IPS DF 6.9 (cell line): ENCODE measurements at places on chromosomes 7 and 10.

- DNase-seq, result no peak
Observed at GRCh38 chr7:36075561-36075960, 77.5 kb upstream of the EEPD1 start.

- DNase-seq, result no peak
Observed at GRCh38 chr7:105454921-105455320, 66.2 kb upstream of the SRPK2 start.

DNA sequence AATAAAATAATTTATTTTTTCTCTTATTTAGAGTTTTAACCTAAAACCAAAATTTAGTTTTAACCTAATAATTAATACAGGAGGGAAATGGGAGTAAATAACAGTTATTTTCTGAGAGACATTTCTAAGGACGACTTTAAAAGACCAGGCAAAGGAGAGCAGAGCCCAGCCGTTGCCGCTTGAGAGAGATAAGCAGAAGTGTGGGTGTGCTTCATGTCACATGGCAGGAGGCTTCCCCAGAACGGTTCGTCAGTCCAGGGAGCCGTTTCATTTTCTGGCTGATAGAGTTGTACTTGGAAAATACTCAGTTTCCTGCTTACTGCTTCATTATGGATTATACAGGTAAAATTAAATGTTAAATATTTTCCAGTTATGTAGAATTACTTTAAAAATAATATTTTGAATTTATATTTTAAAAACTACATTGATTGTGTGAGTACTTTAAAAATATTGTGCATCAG is 61.4 kb downstream of the ST7 start:
- DNase-seq, result no peak

- no peak for DNase-seq
Observed at GRCh38 chr10:63491588-63492316, 26.0 kb upstream of the JMJD1C start.

- peak; percentile 64 for DNase-seq
Observed at GRCh38 chr10:123043409-123043925, 34.7 kb downstream of the ACADSB start.

GRCh38 chr7:121447911-121448300 is 51.8 kb upstream of the FAM3C start:
- DNase-seq, result no peak

GRCh38 chr10:73246646-73247508 is at the start of gene DNAJC9:
Gene DNAJC9, minus strand, starts transcription at chr10:73247255. Its CDS starts 66 bp downstream, at chr10:73247189.
- DNase-seq, result peak; percentile 84

DNA sequence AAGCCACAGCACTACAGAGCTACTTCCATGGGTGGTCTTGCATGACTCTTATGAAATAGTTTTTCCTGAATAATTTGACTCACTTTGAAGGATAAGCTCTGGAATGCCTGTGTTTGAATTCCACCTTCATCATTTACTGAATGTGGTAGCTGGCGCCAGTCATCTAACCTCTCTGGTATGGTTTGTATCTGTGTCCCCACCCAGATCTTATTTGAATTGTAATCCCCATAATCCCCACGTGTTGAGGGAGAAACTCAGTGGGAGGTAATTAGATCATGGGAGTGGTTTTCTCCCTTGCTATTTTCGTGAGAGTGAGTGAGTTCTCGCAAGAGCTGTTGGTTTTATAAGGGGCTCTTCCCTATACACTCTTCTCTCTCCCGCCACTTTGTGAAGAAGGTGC is 11.2 kb upstream of the SLC13A1 start:
- DNase-seq, result no peak

- DNase-seq, result no peak
Observed at GRCh38 chr10:20670579-20670978, 226.5 kb downstream of the NEBL start.

DNA sequence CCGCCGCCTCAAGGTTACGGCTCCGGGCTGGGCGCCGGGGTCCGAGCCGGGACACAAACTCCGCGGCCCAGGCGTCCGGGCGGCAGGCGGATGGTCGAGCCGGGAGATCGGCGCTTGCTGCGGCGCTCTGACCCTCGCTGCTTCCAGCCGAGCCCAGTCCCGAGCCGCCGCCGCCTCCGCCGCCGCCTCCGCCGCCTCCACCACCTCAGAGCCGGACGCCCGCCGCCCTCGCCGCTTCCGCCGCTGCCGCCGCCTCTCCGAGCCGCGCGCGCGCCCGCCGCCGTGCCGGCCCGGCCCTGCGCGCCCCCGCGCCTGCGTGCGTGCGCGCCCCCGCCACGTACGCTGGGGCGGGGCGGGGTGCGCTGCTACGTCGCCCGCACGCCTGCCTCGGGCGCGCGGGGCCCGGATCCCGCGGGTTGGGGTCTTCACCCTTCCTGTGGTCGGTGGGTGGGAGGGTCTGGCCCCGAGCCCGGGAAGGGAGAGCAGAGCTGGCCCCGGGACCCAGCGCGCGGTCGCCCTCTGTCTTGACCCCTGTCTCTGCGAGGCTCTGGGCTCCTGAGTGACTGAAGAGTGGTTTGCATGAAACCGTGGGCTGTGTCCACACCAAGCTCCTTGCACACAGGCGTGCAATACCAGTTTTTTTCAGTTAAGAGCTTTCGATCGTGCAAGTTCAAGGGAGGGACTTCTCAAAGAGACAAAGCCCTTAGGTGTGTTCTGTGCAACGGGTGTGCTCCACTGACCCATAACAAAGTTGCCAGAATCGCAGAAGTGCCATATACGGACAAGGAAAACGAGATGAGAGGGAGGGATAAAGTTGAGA is at the start of gene SMURF1:
Gene SMURF1, minus strand, starts transcription at position 256 of the 820 bp plus-strand sequence. CDS start 328 bp downstream, outside the sequence.
- no peak for DNase-seq

- DNase-seq, result no peak
Observed at GRCh38 chr7:45967591-45968157, 46.6 kb upstream of the IGFBP3 start.

DNA sequence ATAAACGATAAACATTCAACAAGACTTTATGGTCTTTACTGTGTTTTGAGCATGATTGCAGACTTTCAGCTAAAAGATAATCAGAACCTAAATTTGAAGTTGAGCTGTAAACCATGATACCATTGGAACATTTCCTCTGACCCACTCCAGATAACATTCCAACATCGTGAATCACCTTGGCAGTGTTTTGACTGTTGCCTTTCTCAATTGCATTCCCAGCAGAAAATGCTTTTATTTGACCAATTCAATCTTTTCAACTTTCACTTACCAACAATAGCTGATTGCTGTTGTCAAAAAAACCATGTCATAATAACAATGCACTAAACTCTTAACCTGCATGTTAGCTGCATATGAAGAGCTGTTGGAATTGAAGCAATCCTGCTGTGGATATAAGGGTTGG is 165.5 kb downstream of the MDFIC start:
- DNase-seq, result no peak

DNA sequence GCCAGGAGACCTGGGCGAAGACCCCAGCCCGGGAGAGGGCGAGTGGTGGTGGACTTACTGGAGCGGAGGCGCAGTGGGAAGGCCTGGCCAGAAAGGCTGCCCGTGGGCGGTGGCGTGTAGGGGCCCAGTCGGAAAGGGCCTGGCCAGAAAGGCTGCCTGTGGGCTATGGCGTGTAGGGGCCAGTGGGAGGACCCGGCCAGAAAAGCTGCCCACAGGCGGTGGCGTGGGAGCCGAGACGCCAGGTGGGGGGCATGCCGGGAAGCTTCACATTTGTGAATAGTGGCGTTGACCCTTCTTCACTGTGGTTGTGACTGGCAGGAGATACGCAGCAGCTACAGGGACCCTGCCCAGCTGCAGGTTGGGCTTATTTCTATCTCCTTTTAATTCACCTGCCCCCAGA is 72.9 kb downstream of the DYNC2I1 start:
- no peak for DNase-seq

DNA sequence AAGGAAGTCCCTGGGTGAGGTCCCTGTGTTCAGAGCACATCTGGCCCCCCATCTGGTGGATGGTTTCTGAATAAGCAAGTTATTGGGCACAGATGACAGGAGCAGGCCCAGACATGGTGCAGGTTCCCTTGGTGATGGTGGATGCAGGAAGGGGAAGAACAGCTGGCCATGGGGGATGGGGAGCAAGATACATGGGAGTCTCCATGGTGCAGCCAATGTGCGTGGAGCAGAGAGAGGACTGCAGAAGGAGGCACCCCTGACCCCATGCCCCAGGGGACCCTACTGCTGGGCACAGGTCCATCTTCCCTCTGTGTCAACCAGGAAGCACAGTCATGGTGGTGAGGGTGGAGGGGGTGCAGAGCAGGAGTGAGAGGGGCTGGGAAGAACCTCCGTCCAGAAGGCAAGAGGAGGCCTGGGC is 43.8 kb upstream of the RABGEF1 start:
- DNase-seq, result no peak

- no peak for DNase-seq
Observed at GRCh38 chr7:158471716-158472115, 115.9 kb downstream of the PTPRN2 start.

DNA sequence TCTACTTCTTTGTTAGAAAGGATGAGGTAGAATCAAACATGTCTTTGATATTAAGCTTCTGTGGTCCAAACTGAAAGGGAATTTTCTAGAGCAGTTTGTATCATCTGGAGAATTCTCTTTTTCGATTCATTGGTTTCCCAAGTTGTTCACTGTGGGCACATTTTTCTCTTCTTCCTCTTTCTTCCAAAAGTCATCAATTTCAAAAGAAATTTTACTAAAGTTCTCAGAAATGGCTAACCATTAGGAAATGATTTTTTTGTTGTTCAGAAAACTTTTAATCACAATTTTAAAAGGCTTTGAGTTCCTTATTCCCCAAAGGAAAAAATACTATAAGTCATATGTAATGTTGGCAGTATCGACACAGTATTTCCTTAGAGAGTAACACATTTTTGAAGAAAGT is 28.3 kb upstream of the CCDC6 start:
- DNase-seq, result no peak

- DNase-seq, result no peak
Observed at GRCh38 chr7:139254728-139255127, 23.7 kb downstream of the UBN2 start.

DNA sequence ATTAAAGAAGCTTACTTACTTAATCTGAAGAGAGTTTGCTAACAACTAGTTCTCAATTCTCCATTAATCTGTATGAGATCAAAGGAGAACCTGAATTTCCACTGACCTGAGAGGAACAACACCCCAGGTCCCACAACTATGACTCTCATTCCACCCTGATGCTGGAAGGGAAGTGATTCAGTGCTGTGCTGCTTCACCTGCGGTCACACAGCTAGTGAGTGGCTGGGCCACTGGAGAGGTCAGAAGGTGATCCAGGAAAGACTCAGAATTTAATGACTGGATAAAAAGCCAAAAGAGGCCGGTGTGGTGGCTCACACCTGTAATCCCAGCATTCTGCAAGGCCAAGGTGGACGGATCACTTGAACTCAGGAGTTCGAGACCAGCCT is 23.6 kb downstream of the SORBS1 start:
- no peak for DNase-seq

DNA sequence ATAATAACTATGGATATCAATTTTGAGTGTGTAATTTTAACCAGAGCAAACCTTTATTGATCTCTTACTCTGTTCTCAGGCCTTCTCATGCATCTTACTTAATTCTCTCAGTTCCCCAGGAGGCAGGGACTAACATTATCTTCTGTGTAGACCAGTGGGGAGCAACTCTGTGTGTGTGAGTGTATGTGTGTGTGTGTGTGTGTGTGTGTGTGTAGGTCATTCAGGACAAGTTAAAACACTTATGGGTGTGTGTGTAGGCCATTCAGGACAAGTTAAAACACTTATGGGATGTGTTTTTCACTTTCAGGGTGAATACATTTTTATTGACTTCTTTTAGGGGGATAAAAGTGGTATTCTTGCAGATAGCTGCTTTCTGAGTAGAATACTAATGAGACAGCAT is 145.0 kb downstream of the ADAM12 start:
- no peak for DNase-seq

- DNase-seq, result no peak
Observed at GRCh38 chr10:123150986-123151736, 3.0 kb upstream of the BUB3 start.

DNA sequence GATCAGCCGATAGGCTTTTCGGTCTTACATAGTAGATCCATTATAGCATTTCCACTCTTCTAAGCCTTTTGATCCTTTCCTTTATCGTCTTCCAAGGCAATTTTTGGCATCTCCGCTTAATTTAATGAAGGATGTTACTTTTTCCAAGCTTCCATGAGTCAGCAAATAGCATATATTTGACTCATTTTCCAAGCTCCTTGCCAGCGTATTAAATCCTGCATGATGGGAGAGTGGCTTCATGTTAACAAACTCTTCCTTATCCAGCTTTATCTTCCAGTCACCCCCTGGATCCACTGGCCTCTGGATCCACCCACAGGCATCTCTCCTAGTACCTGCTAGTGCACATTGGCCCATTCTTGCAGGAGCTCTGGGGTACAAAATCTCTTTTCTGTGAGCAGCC is 13.0 kb downstream of the OR9A2 start:
- DNase-seq, result no peak

DNA sequence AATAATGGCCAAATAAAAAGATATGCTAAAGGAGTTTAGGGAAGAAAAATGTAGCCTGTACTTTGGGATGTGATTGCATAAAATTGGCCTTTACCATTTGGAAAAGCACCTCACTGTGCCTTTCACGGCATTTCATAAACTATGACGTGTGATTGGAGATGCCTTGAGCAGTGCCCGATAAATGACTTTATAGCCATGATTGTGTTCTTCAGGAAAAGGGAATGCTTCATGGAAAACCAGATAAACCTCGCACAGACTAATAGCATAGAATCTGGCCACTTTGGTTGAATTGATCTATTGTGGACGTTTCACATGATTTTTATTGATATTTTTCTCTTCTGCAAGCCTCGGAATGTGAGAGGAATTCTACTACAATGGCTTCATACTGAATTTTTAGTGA is 502.0 kb upstream of the MKI67 start:
- DNase-seq, result no peak

DNA sequence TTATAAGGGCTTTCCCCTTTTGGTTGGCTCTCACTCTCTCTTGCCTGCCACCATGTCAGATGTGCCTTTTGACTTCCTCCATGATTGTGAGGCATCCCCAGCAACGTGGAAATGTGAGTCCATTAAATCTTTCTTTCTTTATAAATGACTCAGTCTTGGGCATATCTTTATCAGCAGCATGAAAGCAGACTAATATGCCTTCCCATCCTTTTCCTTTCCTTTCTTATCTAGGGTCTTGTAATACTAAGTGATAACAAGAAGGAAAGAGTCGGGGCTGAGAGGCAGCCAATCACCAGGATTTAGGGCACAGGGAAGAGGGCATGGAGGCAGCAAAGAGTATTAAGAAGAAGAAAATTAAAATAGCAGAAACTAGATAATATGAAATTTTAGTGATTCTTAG is 62.0 kb upstream of the JCAD start:
- no peak for DNase-seq

GRCh38 chr10:6667679-6668270 is 87.7 kb upstream of the PRKCQ start:
- DNase-seq, result no peak

GRCh38 chr7:77205706-77206105 is 6.1 kb upstream of the FGL2 start:
- DNase-seq, result no peak

DNA sequence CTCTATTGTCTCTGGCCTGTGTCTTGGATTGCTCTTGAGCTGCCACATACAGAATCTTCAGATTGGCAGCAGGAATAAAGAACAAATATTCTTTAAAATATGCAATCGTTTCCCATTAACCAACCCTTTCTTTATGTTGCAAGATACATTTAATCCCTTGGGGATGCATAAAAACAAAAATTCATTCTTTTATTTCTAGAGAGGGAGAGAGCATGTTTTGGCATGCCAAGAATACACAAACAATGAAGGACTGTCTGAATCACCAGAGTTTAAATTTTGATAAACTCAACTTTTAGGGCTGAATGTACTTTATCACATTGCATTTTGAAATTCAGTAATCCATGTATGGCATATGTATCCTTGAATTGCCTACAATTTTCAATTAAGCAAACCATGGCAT is 154.3 kb upstream of the SEMA3D start:
- no peak for DNase-seq

GRCh38 chr7:34916267-34916666 is 121.0 kb downstream of the DPY19L1 start:
- no peak for DNase-seq
